ENCODE measurements at places on chromosomes 4 and X.

DNA sequence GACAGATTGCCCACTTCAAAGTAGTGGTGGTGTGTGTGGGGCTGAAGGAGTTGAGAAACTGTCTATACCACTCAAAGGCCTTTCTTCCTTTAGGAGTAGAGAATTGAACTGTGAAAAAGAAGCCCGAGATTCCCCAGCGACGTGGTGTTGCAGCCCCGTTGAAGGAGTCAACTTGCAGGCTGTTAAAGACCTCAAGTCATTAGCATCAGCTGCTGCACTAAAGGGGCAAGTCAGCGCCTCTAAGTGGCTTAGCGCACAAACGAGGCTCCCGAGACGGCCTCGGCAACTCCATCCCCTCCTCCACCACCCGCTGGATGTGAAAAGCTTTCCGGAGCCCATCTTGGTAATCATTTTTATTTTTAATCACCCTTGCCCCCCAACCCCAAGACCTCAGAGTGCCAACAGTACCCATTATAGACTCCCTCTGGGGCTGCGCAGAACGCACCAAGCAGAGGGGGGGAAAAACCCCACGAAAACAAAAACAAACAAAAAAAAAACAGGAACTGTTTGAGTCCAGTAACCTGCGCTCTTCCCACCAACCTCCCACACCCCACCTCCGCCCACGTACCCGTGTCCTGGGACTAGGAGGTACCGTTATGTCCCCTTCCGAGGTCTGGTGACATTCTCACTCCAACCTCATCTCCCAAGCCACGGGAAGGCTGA lies 913 bp upstream of the PRDM8 start:
- DNase-seq = no peak

- DNase-seq = peak; percentile 30
These were observed 119.1 kb upstream of the PRDX4 start for GRCh38 chrX:23548164-23548563.

DNA sequence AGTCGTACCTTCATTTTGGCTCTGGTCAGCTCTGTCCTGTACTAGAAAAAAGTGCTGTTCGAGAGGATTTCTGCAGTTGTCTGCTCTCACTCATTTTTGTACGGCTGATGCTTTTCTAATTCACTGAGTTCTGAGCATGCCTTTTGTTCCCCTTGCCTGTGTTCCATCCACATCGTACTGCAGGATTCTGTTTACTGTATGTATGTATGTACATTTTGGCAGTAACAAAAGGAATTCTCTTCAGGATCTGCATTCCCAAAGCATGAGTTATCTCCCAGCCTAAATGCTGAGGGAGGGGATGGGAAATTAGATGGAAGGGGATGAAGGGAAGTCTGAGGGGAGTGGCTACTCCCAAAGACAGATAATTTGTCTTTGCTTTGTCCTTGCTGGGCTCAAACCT lies 87.6 kb downstream of the GBA3 start:
- no peak for DNase-seq

- DNase-seq = no peak
These were observed 8.7 kb upstream of the TMSB15C start for GRCh38 chrX:104084534-104085277.

GRCh38 chr4:101835121-101835904 lies 44.8 kb downstream of the BANK1 start:
- DNase-seq = peak; percentile 49

DNA sequence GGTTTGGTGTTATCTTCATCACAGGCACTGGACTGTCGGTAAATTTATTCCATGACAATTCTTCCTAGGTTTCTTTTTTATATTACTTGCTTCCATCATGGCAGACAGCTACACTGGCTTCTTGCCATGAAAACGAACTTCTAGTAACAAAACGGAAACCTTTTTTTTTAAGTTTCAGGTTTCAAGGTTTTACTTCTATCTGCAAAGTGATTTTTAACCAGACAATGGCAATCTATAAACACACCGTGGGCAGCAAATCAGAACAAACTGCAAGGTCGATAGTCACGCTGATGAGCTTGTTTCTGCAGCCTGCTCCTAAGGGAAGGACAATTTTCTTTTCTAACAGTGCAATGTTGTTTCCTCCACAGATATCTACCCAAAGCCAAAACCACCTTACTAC lies 29.9 kb downstream of the XG start:
- no peak for DNase-seq

- peak; percentile 17 for DNase-seq
These were observed 78.3 kb upstream of the DUSP21 start for GRCh38 chrX:44765556-44765955.

DNA sequence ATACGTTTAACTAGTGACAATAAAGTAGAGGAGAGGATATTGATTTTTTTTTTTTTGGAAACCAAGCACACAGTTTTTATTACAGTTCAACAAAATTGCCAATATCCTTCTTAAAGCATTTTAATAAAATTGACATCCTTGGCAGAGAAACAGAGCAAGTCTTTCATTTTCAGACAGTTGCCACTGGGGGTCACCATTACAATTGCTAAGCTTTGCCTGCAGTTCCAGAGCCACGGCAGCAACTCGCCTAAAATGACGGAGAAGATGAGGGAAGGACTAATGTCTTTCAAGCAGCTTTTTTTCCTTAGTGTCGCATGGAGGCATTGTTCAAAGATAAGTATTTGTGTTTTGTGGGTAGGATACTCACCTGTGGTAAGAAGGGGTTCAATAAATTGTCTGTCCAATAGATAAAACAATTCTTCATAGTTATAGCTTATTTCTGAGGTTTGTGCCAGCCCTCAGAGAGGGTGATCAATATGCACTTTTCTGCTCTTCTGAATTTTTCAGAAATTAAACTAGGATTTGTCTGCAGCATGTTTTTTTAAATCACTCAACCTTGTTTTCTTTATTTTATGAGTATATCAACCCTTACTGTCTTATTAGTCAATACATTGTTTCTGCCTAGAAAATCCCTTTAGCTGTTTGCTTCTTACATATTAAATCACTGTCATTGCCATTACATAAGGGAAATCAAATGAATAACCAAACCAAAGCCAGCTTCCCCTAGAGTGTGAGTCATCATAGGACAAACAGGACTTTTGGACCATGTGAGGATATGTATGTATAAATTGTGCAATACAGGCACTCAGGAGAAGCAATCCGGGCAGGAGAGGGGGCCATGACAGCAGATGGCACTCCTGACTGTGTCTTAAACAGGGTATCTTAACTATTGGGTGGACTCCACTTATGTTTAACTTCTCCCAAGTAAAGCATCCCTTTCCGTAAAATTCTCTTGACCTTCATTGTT lies 508.1 kb upstream of the ARX start:
- DNase-seq = peak; percentile 0

- DNase-seq = no peak
These were observed 775.6 kb downstream of the STIM2 start for GRCh38 chr4:27635936-27636913.

DNA sequence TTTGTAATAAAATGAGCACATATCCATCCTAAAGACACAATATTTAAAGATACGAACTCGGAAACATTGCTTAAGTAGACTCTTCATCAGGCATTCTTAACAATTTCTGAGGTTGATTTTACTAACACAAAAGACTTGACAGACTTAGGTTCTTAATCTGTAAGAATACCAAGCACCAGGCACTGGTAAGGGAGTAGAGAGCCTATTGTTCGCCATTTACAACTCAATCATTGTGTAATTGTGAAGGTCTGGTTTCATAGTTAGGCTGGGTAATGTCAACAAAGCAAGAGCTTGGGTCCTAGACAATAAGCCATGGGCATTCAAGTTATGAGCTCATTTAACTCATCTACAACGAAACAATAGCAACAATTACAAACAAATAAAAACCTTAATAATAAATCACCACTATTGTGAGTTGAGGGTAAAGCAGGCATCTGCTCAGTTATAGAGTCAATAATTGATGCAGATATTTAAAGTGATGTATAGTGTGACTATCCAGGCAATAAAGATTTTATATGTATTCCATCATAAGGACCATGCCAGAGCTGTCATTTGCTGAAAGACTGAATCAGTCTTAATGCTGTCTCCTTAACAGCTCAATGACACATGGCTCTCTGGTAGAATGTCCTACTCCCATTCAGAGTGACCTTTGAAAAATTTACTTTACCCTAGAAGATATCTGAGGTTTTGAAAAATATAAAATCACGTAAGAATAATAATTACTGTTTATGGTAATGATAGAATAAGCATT lies 664.0 kb upstream of the PCDH7 start:
- DNase-seq = no peak

DNA sequence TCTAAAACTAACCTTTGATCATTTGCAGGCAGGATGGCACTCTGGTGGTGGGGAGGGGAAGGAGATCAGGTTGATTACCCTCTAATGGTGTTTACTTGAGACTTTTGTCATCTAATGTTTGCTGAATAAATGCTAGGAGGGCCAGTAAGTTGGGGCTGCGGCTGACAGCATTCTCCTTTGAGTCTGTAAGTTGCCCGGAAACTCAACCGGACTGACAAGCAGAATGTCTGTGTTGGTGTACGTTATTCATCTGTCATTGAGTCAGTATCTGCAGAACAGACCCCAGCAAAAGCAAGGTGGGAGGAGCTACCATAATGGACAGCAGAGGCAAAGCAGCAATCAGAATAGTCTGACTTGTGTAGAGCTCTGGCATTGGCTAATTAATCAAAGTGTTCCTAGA lies 1210.6 kb upstream of the PABPC4L start:
- DNase-seq = no peak

DNA sequence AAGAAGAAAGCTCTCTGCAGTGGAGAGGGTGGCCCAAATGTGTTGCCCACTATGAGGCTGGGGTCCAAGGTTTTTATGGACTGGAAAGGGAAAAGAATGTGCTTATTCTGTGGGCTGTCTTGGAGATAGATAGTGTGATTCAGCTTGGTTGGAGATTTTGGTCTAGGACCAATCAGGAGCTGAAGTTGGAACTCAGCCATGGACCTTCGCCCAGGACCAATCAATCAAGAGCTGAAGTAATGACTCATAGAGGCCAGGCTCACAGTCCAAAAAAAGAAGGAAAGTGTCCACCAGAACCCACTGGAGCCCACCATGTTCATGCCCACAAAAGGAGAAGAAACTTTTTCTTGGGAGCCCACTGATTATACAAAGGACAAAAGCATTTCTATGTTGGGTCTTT lies 369.5 kb downstream of the UBE2NL start:
- no peak for DNase-seq

- peak; percentile 61 for DNase-seq
These were observed 138.9 kb upstream of the IGFBP7 start for GRCh38 chr4:57249083-57249482.

- no peak for DNase-seq
These were observed 361.1 kb downstream of the TRAM1L1 start for GRCh38 chr4:116724249-116724648.

DNA sequence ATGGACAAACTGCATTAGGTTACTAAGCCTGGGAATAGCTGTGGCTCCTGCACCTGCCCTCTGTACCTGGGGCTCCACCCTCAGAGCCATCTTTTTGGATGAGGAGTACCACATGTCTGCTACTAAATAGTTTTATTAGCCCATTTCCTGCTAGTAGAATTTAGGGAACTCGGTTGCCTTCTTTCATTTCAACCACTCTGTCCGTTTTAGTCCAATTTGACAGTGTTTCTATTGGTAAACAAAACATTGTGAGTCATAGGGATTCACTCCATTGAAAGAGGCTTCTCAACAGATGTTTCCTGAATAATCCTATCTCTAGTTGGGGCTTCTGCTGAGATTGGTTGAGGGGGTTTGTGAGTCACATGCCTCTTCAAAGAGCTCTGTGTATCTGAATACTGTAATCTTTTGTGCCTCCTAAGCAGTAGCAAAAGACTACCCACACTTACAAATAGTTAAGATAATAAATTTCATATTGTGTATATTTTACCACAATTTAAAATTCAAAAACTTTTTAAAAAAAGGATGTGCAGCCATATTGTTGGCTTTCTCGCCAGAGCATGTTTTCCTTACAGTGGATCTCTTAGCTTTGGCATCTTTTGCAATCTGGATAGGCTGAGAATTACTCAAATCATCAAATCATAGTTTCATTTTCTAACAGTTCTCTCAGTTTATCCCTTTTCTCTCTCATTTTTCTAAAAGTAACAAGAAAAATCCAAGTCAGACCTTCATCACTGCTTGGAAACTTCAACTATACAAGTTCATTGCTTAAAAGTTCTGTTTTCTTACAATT lies 9.9 kb downstream of the FAM200B start:
- DNase-seq = peak; percentile 93

DNA sequence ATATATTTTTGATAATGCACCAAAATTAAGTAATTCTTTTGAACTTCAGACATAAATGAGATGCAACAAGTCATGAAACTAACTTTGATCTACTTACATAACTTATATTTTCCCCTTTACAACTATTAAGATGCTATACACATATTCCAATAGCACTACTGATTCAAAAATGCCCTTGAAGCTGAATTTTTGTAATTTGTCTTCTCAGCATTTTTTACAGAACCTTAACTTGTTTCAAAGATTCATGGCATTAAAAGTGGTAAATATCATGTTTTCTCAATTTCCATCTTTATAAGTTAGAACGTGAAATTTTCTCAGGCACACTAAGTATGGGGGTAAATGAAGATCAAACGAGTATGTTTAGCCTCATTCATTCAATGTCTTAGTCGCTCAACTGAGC lies 460.0 kb upstream of the FAM241A start:
- DNase-seq = no peak

DNA sequence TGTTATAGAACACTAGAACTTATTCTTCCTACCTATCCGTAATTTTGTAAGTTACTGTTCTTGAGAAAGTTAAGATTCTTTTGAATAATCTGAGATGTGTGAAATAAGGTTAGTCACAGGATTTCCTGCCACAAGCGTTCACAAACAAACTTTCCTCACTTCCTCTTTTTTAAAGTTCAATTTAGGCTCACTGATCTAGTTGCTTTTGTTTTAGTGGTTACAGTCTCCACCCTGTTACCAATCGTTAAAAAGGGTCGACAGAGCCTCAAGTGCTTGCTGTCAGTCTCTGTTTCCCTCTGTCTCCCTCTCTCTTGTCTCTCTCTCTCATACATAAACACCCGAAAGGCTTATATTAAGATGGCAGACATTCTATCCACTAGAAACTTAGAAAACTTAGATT lies 35.9 kb upstream of the STK26 start:
- DNase-seq = no peak

DNA sequence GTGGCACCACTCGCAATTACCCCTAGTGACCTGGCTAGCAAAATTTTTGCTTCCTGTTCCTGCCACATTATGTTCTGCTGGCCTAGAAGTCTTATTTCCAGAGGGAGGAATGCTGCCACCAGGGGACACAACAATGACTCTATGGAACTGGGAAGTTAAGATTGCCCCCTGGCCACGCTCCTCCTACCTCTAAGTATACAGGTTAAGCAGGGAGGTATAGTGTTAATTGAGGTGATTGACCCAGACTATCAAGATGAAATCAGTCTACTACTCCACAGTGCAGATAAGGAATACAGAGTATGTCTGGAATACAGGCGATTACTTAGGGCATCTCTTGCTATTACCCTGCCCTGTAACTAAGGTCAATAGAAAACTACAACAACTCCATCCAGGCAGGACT lies 48.8 kb upstream of the SMARCAD1 start:
- no peak for DNase-seq

GRCh38 chrX:790041-790506 lies 159.5 kb downstream of the SHOX start:
- DNase-seq = no peak

DNA sequence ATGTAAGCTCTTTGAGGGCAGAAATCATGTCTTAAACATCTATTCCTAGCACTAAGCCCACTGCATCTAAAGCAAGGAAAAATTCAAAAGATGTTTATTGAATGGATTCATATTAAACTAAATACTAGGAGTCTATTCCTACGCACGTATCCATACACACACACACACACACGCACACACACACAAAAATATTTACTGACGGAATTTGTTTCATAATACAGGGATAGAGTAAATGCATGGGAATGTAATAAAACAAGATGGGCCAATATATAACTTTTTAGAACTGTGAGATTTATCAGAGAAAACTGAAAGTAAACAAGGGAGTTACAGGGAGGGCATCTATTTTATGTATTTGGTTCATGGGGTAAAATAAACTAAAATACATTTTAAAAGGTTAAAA lies 57.6 kb downstream of the WDFY3 start:
- no peak for DNase-seq
